ENCODE measurements at places on chromosomes 16 and 17.

- no peak for DNase-seq
Observed at GRCh38 chr17:19413761-19414160, 2.7 kb downstream of the RNF112 start.

- DNase-seq = no peak
Observed at GRCh38 chr16:73047536-73048291, at the start of gene ZFHX3. TSS of gene ZFHX3 (minus strand) at chr16:73048128. CDS start at chr16:72960145, 87,983 bp downstream.

- no peak for DNase-seq
Observed at GRCh38 chr17:71762526-71762925, 358.3 kb upstream of the SOX9 start.

DNA sequence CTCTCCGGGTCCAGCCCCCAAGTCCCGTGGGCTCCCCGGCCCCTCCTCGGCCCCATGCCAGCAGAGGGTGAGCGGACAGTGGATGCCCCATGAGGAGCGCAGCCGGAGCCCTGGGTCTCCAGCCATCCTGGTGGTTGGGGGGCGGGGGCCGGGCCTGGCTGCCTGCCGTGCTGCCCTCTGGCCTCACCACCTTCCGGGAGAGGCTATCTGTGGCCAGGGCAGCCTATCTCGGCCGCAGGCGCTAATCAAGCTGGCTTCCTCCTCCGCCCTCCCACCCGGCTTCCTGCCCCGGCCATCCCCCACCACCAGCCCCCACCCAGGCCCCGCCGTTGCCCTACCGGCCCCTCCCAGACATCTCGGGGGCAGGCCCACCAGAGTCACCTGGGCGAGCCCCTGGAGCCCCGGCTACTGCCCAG, 46.8 kb downstream of the ZFPM1 start:
- DNase-seq = no peak

GRCh38 chr17:61118871-61119270, 280.8 kb upstream of the TBX2 start:
- DNase-seq = no peak

GRCh38 chr16:1188432-1189189, 35.7 kb downstream of the CACNA1H start:
- DNase-seq = no peak

GRCh38 chr17:68389041-68389440, 68.3 kb downstream of the WIPI1 start:
- DNase-seq = no peak

DNA sequence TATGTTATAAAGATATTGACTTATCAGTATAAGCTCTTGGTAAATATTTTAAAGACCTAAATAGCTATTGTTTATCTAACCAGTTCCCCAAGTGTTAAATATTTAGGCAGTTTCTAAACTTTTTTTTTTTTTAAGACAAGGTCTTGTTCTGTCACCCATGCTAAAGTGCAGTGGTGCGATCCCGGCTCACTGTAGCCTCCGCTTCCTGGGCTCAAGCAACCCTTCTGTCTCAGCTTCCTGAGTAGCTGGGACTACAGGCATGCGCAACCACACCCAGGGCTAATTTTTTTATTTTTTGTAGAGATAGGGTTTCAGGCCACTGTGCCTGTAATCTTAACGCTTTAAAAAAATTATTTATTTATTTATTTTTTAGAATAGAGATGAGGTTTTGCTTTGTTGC, 43.5 kb downstream of the SNX29 start:
- DNase-seq = no peak

DNA sequence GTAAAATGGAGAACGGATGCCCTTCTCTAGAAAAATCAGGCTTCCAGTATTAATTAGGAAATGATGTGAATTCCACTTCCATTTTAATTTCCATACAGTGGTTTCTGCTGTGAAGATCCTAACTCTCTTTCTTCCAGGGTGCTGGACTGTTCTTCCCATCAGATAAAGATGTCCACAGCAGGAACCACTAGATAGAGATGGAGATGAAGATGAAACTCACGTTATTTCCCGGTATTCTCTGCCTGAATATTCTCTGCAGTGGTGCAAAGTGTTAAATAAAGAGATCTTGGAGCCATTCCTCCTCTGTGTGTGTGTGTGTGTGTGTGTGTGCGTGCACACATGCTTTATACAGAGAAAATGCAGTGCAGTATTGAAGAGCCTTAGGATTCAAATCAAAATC, 727.5 kb downstream of the KCNJ2 start:
- no peak for DNase-seq

DNA sequence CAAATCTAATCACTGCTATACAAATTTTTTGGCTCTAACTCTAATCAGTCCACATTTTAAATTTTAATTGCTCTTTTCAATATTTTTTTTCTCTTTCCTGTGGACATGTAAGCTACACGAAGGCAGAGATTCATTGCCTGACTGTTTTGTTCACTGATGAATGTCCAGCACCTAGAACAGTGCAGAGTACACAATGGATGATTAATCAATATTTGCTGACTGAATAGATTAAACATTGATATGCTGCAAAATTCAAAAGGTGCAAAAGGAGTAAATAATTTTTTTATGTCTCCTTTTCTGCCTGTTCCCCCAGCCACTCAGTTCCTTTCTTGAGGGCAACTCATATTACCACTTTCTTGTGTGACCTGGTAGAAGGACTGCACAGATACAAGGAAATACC, 32.8 kb downstream of the SCNN1B start:
- DNase-seq = no peak

GRCh38 chr17:80706463-80706867, 161.8 kb downstream of the RPTOR start:
- DNase-seq = no peak

DNA sequence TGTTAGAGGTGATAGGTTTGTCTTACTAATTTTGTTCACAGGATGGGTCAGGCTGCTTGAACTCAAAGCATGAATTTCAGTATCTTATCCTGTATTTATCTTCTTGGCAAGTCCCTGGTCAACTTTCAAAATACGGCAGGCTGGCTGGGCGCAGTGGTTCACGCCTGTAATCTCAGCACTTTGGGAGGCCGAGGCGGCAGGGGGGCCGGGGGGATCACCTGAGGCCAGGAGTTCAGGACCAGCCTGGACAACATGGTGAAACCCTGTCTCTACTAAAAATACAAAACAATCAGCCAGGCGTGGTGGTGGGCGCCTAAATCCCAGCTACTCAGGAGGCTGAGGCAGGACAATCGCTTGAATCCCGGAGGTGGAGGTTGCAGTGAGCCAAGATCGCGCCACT, 25.0 kb upstream of the RSL1D1 start:
- DNase-seq = no peak

GRCh38 chr17:76447931-76448652, 4.9 kb downstream of the UBE2O start:
- no peak for DNase-seq

GRCh38 chr16:7571366-7571765, 238.7 kb downstream of the RBFOX1 start:
- no peak for DNase-seq
